ENCODE measurements at places on chromosomes 6 and 20.

- no peak for DNase-seq
Measured at GRCh38 chr20:57266291-57267157, at the start of gene BMP7. Gene BMP7, minus strand, starts transcription at chr20:57266641. Its CDS starts 519 bp downstream, at chr20:57266122.

GRCh38 chr6:98039443-98039842, 756.4 kb upstream of the MMS22L start:
- no peak for DNase-seq

DNA sequence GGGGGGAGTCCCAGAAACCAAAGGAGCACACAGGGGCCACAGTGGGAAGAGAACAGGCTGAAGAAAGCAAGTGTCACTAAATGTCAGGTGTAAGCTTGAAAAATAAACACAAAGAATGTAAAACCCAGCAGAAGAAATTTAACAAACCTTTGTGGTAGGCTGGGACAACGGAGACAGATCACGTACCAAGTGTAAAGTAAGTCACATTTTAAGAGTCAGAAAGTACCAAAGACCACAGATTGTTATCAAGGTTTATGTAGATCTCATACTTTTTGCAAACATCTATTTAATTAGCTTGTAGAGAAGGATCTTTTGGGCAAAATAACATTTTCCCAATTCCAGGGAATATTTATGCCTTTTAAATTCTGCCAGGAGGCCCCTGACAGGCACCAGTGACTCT, 1.6 kb downstream of the CLIC5 start:
- no peak for DNase-seq

- DNase-seq, result no peak
Measured at GRCh38 chr6:43990627-43991619, 136.3 kb downstream of the MRPL14 start.

GRCh38 chr6:9634776-9635175, 780.1 kb downstream of the TFAP2A start:
- no peak for DNase-seq

DNA sequence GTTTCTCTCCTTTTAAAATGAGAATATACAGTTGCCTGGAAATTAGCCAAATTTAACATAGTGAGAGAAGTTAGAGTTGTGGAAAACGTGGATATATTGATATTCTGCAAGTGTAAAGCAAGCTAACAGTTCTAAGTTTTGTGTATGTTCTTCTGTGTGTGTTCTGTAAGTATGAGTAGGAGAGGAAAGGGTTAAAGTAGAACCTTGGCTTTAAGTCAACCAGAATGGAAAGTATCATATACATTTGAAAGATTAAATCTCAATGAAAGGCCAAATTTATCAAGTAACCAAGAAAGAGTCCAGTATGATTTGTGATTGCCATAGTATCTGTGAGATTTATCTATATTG, 30.0 kb upstream of the BAG2 start:
- no peak for DNase-seq

GRCh38 chr6:11613336-11613735, 75.8 kb downstream of the TMEM170B start:
- DNase-seq, result no peak

DNA sequence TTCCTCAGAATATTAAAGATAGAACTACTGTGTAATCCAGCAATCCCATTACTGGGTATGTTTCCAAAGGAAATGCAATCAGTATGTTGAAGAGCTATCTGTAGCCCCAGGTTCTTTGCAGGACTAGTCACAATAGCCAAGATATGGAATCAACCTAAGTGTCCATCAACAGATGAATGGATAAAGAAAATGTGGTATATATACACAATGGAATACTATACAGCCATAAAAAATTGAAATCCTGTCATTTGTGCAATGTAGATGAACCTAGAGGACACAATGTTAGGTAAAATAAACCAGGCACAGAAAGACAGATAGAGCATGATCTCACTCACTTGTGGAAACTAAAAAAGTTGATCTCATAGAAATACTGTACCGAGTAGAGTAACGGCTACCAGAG, 306.0 kb upstream of the MARCKS start:
- no peak for DNase-seq

- no peak for DNase-seq
Measured at GRCh38 chr6:142349215-142349823, 47.5 kb downstream of the ADGRG6 start.

GRCh38 chr20:37804584-37805566, 98.1 kb upstream of the VSTM2L start:
- DNase-seq, result no peak

DNA sequence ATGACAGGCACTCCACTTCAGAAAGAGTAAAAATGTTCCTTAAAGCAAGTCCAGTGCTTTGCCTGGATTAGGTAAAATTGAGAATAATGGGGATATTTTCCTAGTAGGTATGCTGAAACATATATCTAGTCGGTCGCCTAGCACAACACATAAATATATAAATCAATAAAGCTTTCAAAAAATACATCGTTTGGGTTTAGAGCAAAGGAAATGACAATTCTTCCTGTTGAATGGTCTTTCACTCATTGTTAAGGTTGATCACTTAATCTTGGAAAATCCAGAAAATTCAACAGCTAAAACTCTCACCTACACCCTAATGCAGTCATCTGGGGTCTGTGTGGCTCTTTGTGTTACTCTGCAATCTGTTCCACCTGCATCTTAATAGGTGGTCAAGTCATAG, 13.9 kb downstream of the HAO1 start:
- no peak for DNase-seq

- no peak for DNase-seq
Measured at GRCh38 chr20:57169162-57169561, 97.3 kb downstream of the BMP7 start.

DNA sequence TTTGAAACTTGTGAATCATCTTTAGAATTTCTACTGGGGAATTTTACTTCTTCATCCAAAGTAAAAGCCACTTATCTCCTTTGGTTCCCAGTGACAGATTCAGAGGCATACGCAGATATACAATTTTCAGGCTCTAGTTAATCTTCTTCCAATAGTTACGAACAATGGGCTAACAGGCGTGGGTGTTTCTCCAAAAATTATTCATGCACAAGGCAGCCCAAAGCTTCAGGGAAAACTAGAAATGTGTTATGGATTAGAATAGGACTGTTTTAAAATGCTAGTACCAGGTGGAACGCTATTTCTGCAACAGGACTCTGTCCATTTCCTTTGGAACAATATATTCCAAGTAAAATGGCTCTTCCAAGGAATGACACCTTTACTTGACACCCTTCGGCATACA, 102.2 kb downstream of the ZNF217 start:
- DNase-seq, result no peak

DNA sequence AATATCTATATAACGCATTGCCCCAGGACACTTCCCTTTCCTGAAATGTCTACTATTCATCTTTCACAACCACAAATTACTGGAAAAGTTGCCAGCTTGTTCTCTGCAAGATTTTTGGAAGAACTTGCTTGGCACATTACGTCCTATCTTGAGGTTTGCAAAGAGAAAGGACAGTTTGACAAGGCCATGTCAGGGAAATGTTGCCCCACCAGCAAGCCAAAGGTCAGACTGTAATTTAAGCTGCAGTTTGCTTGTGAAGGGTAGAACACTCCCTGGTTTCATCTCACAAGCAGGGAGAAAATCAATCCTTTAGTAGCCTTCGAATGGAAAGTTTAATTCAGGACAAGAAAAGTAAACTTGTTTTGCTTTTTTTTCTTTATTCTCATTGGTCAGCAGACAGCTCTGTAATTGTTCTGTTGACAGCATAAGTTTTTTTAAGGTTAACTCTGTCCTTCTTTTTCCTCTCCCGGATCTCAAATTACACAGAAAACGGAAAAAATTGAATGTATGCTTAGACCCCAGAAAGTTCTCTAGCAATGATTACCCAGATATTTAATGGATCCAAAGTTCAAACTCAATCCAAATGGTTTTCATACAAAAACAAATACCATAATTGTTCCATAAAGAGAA, 541.8 kb upstream of the NRSN1 start:
- DNase-seq, result no peak

DNA sequence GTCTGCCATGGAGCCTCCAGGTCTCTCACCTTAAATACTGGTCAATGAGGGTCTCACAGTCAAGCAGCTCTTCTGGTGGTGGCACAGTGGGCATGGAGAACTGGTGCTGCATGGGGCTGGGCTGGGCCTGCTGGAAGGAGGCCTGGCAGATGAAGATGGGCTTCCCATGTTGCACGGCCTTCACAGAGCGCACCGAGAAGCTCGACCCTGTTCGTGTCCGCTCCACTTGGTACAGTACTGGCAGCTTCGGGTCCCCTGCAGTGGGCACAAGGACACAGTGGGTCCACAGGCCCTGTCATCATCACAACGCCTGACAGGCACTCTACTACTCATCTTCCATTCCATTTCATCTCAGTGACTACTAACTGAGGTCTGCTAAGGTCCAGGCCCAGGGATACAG, 8.8 kb downstream of the ACOT8 start:
- no peak for DNase-seq

- no peak for DNase-seq
Measured at GRCh38 chr6:158894193-158894592, 75.0 kb upstream of the EZR start.

GRCh38 chr6:40569162-40569910, 17.8 kb downstream of the LRFN2 start:
- no peak for DNase-seq

- no peak for DNase-seq
Measured at GRCh38 chr20:62007127-62007647, 58.5 kb downstream of the TAF4 start.

GRCh38 chr6:34701199-34701598, 4.6 kb upstream of the ILRUN start:
- no peak for DNase-seq

DNA sequence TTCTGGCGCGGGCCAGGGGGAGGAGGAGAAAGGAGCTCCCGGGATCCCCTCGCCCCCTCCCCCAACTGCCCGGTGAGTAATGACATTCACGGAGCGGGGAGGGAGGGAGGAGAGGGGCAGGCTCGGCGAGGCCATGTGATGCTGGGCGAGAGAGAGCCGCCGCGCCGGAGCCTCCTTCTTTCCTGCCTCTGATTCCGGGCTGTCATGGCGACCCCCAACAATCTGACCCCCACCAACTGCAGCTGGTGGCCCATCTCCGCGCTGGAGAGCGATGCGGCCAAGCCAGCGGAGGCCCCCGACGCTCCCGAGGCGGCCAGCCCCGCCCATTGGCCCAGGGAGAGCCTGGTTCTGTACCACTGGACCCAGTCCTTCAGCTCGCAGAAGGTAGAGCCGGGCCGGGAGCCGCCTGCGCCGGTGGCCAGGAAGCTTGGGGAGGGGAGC, at the start of gene GDAP1L1:
TSS of gene GDAP1L1 (plus strand) at position 178 of the 441 bp plus-strand sequence. CDS start at position 205, 27 bp downstream.
- DNase-seq, result no peak

GRCh38 chr20:62524505-62524911, 48.7 kb upstream of the GATA5 start:
- no peak for DNase-seq

GRCh38 chr6:154503658-154504057, 6.8 kb downstream of the CNKSR3 start:
- DNase-seq, result no peak

DNA sequence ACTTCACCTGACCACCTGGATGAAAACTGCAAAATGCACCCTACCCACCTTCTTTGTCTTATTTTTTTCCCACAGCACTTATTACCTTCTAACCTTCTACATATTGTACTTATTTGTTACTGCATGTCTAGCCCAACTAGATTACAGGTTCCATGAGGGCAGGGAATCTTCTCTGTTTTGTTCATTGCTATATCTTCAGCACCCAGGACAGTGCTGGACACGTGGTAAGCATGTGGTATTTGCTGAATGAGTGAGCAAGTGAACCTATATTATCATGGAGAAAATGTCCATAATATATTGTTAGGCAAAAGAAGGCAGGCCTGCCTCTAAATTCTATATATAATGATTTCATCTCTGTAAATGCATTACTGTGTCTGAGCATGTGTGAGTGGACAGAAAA, 107.0 kb downstream of the TRERF1 start:
- DNase-seq, result no peak

DNA sequence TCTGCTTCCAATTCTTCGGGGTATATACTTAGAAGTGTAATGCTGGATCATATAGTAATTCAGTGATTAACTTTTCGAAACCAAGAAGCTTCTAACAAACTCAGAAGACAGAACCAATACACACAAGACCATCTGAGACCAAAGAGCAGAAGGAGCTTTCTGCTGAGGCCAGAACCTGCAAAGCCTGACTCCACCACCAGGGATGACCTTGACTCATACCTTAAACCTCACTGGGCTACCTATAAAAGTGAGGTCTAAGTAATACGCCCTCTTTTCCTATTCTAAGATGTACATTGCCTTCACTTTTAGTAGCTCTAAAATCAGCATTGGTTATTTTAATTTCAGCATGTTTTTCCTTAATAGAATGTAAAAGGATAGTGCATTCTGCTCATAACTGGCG, 84.8 kb downstream of the FOXF2 start:
- no peak for DNase-seq

GRCh38 chr6:17365961-17366360, 27.4 kb upstream of the CAP2 start:
- no peak for DNase-seq

GRCh38 chr20:5090191-5090590, 29.6 kb downstream of the PCNA start:
- no peak for DNase-seq

DNA sequence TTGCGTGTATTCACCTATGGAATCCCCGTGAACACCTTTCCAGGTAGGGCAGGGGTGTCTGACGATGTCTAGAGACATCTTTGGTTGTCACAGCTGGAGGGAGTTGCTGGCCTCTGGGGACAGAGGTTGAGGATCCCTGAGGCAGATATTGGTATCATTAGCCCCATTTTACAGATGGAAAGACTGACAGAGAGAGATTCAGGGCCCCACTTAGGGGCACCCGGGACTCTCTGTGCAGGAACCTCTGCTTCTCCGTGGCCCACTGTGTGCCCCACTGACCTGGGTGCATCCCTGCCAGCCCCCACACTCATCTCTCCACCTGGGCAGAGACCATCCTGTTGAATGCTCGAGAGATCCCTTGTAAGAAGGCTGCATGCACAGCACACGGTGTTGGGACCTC, 111.2 kb downstream of the EDN3 start:
- DNase-seq, result no peak

GRCh38 chr6:52260634-52261033, 16.3 kb upstream of the IL17F start:
- no peak for DNase-seq

DNA sequence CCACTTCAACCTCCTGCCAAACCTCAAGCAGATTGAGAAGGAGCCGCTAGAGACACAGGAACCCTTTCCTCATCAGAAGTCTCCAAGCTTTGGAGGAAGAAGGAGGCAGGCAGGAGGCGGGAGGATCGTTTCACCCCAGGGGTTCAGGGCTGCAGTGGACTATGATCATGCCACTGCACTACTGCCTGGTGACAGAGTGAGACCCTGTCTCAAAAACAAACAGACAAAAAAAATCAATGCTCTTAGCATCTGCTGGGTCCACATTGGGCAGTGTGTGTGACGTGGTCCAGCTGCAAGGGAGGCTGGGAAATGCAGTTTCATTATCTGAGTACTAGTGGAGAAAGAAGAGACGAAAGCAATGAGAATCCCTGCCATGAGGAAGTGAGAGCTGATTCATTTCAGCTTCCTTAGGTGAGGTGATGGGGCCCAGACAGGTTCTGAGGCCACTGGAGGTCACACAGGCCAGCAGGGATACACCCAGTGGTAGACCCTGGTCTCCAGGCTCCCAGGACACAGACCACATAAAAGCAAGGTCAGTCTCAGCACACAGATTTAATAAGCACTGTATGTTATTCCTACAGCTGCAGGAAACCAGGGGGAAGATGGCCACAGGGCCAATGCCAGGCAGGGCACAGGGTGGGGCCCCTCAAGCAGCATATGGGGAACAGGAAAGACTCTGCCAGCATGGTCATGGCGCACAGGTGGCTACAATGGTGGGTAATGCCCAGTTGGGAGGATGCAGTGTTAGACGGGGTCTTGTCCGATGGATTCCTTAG, 4.3 kb downstream of the GFRA4 start:
- no peak for DNase-seq

All from stimulated activated CD8-positive, alpha-beta memory T cell treated with anti-CD3 and anti-CD28 coated beads, Interleukin-15, amount 100 ng/mL, for 4 hours (primary cell).